ENCODE measurements at places on chromosomes 5 and 9.

GRCh38 chr9:795869-796268, 45.6 kb upstream of the DMRT1 start:
- DNase-seq = no peak

GRCh38 chr9:13865869-13866268, 448.1 kb downstream of the NFIB start:
- DNase-seq = no peak

DNA sequence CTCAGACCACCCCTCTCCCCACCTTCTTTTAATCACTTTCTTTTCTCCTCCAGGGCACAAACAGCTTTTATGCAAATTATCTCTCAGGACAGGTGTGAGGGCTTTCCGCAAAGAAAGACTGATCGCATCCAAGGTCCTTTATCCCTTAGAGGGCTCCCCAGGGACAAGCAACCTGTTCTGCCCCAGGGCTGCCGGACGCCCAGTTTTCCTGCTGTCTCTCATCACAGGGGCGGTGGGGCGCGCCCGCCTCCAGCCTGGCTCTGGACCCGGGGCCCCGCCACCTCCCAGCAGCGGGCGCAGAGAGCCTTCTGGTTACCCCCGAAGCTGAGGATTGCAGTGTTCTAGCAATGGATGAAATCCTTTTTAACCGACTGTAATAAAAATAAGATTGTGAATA, 266.1 kb downstream of the CWC27 start:
- DNase-seq = no peak

DNA sequence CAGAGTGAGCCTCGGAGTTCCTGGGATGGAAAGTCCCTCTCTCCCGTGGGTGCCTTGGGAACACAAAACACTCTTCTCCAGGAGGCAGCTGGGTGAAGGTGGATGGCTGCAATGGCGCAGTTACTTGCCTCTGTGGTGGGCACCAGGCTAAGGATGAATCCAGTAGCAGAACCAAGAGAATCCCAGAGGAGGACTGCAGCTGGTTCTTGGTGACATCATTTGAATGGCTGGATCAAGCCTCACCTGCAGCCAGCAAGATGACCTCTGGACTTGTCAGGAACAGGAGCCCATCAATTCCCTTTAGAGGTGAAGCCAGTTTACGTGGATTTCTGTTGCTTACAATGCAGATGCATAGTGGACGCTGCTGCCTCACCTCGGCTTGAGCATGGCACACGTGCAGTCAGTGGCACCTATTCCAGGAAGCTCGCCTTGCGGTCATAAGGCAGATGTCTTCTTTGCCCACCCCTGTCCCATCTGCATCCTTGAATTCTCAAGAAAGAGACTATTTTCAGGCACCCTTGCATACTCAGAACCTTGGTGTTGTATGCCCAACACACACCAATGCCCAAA, 34.1 kb upstream of the ADAMTS2 start:
- no peak for DNase-seq

DNA sequence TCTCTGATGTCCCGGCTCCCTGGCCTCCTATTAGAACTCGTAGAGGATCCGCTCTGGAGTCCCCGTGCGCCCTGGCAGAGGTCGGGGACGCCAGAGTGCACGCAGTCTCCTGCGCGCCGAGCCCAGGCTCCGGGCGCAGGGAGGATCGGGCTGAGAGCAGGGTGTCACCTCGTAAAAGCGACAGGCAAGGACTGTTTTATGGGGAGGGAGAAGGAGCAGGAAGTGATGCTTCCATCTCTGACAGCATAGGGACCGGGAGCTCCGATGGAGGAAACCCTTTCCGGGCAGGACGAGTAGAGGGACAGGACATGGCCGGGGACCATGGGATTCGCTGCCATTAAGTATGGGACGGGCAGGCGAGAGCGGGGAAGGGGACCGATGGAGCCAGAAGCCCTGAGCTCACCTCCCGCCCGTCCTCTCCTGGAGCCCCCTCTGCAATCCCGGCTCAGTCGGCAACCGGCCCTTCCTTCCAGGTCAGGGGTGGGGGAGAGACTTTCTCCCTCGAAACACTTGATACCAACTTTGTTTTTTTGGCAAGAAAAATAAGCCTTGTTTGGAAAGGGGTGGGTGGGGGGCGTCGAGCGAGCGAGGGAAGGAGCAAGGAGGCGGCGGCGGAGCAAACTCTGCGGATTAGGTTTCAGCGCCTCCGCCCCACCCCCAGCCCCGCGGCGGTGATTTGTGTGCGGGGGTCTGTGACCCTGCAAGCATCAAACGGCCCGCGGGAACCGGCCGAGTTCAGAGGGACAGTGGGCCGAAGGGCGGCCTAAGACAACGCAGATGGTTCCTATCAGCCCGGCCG, 12.6 kb downstream of the LMX1B start:
- no peak for DNase-seq

DNA sequence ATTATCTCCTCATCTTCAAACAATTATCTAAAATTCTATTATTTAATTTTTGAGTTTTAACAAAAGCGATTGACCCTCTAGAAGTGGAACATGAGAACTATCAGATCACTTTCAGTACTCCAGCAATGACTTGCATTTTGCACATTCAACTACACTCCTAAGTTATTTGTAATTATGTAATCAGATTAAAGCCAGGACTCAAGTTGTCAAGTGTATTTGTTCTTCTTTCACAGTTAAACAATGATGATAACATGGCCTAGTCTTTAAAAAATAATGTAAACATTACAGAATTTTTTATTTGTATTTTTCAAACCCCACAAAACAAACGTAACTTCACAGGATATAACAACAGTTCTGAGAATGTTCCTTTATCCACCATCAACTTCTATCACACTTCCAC, 2148.9 kb upstream of the ACO1 start:
- no peak for DNase-seq
